ENCODE measurements at places on chromosomes 4 and X.

DNA sequence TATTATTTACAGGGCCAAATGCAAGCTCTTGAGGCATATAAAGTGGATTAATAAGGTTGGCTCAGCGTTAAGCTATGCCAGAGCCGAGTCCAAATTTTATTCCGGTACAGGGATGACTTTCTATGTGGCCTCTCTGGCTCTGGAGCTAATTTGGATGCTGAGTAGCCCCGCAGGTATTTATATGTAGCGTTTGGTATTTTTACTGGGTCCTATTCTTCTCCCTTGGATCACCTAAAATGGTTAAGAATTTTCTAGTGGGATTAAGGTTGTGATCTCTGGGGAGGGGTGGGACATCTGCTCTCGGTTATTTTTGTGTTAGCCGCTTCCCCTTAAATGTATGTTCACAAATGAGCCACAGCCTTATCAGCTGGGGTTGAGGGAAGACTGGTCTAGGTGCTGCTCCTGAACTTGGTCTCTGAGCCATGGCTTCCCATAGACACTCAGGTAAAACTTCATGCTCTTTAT is 49.4 kb downstream of the FHL1 start:
- DNase-seq: no peak

GRCh38 chr4:151099976-151100417 is 569 bp downstream of the RPS3A start:
- no peak for DNase-seq

DNA sequence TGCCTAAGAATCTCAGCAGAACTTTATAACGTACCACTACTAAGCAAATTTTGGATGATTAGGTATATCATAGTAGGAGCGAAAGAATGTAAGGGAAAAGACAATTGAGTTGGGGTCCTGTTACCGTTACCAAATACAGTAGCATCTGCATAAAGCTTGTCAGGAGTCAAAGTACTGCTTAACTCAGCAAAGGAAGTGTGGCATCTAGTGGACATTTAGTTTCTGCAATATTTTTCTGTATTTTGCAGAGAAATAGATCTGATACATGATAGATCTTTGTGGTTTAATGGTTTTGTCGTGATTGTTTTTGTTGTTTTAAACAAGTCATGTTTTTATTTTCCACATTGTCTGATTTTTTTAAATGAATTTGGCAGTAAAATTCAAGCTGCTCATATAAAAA is 81.0 kb upstream of the SMARCAD1 start:
- no peak for DNase-seq

DNA sequence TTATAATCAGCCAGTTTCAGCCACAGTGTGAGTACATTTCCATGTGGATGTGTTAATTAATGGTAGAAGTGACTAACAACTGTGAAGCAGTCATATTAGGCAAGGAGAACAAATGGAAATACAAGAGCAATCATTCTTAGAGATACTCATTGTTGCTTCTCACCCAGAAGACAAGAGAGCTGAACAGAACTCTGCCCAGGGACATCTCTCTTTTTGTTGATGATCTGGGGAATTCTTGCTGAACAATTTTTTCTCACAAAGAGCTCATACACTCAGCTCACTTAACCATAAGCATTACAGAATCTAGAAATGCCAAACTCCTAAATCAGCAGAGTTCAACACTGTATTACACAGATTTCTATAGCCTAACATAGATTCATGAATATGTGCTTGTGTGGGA is 150.1 kb downstream of the COMMD8 start:
- no peak for DNase-seq

- DNase-seq: no peak
These were observed 54.3 kb upstream of the TET2 start for GRCh38 chr4:105092356-105092755.

- no peak for DNase-seq
These were observed 131.6 kb upstream of the TRIM2 start for GRCh38 chr4:153072661-153073060.

DNA sequence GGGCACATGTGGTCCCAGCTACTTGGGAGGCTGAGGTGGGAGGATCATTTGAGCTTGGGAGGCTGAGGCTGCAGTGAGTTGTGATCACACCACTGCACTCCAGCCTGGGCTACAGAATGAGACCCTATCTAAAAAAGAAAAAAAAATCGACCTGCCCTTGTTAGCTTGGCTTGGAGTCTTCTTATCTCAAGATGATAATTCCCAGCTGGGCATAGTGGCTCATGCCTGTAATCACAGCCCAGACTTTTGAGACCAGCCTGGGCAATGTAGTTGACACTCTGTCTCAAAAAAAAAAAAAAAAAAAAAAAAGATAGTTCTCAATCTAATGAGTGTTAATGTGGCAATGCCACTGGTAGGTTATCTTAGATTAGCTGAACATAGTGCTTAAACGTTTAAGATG is 41.0 kb downstream of the QRFPR start:
- no peak for DNase-seq

- DNase-seq: no peak
These were observed 77.4 kb upstream of the BMPR1B start for GRCh38 chr4:94680176-94680862.

- no peak for DNase-seq
These were observed at the start of gene DUSP9 for GRCh38 chrX:153646620-153647373. TSS of gene DUSP9 (plus strand) at chrX:153647203. CDS start at chrX:153647954, 751 bp downstream.

- no peak for DNase-seq
These were observed 242.9 kb downstream of the ARHGAP24 start for GRCh38 chr4:85717847-85718246.

DNA sequence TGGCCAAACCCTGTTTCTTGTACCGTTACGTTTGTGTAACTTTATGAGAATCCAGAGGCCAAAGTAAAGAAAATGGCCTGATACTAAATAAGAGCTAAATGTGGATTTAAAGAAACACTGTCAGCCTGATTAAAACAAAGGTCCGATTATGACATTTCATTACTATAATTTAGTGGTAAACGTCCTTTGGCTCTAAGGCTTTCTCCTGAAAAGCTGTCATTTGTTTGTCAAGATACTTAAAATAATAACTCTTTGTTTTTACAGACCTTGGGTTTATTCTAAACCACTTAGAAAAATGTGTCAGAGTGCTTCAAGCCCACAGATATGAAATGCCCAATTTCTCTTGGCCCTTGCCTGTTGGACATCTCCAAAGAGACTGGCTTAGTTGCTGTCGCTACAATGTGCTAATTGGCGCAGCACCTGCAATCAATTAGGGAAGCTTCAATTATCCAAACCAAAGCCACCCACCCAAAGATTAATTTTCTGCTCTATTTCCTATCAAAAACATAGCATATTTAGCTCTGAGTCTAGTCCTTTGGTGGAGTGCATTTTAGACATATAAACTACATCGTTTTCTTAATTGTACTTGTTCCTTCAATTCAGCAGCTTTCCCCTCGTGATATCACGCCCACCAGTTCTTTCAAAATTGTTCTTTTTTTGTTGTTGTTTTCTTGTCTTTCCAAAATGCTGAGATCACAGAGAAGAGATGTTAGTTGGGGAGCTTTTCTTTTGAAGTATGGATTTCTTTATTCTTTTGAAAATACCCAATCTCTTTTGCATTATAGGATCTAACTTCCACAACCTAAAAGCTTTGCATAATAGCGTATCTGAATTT is 13.6 kb downstream of the SMIM20 start:
- DNase-seq: no peak

GRCh38 chr4:165766018-165766417 is 107.0 kb upstream of the TLL1 start:
- no peak for DNase-seq

DNA sequence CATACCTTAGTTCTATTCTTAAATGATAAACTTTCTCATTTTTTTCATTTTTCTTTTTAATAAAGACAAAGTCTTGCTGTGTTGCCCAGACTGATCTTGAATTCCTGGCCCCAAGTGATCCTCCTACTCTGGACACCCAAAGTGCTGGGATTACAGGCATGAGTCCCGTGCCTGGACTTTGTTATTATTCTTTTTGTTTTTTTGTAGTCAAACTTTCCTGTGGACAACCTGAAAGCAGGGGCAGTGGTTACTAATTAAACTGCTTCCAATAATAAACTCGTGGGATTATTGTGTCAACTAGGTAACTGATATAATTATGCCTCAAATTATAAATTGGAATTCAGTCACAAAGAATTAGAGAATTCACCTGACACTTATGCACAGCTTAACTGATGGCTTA is 107.8 kb upstream of the RAPGEF2 start:
- DNase-seq: no peak

DNA sequence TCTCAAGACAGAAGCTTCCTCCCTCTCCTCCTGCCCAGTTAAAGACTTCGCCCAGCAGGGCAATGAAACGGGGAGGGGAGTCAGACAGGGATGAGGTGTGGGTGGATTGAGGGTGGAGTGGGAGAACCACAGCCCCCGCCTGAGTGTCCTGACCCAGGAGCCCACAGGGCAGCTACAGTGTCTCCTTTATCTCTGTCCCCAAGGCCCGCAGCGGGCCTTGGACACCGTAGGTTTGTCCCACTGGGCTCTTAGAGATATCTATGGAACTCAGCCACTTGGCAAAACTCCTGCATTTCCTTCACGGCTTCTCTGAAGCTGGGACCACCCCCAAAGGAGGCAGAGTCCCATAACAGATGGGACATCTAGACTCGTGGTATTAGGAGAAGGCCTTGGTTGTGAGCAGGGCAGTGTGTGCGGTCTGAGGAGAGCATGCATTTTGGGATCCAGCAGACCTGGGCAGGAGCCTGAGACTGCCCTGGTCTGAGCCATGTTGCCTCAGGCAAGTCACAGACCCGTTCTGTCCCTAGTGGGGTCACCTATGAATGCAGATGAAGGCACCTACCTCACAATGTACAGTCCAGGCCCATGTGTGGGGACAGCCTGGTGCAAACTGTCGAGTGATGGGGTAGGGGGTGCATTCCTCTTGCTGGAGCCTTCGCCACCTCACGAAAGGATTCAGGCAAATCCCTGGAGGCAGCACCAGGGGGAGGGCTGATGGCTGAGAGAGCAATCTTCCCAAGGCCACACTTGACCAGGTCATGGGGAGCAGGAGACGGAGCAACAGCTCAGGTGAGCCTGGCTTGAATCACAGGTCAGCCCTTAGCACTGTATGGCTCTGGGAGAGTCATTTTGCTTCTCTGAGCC is 225.7 kb upstream of the PSAPL1 start:
- DNase-seq: no peak

Data from stimulated activated CD8-positive, alpha-beta memory T cell treated with anti-CD3 and anti-CD28 coated beads, Interleukin-2, amount 100 ng/mL, for 1 hour (primary cell).